Stimulated activated CD8-positive, alpha-beta memory T cell treated with anti-CD3 and anti-CD28 coated beads, Interleukin-4, amount 100 ng/mL, for 1 hour (primary cell): ENCODE measurements at places on chromosomes 16 and 17.

GRCh38 chr17:76529224-76530094 lies 8.1 kb downstream of the CYGB start:
- no peak for DNase-seq

DNA sequence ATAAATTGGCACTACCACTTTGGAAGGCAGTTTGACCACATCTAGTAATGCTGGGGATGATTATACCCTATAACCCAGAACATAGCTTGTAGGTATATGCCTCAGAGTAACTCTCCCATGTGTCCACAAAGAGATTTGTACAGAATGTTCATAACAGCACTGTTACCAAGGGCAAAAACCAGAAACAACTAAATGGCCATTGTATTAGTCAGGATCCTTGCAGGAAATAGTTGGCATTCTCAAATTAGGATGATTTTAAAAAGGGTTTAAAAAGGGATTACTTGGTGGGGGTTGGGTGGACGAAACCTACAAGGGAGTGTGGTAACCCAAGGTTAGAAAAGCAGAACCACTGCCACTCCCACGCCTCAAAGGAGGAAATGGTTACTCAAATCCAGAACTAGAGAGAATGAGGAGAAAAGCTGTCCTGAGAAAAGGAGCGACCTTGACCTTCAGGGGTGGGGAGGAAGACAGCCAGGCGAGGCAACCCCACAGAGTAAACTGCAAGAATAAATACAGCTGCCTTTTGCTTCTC lies 2.1 kb downstream of the CPPED1 start:
- DNase-seq: no peak

DNA sequence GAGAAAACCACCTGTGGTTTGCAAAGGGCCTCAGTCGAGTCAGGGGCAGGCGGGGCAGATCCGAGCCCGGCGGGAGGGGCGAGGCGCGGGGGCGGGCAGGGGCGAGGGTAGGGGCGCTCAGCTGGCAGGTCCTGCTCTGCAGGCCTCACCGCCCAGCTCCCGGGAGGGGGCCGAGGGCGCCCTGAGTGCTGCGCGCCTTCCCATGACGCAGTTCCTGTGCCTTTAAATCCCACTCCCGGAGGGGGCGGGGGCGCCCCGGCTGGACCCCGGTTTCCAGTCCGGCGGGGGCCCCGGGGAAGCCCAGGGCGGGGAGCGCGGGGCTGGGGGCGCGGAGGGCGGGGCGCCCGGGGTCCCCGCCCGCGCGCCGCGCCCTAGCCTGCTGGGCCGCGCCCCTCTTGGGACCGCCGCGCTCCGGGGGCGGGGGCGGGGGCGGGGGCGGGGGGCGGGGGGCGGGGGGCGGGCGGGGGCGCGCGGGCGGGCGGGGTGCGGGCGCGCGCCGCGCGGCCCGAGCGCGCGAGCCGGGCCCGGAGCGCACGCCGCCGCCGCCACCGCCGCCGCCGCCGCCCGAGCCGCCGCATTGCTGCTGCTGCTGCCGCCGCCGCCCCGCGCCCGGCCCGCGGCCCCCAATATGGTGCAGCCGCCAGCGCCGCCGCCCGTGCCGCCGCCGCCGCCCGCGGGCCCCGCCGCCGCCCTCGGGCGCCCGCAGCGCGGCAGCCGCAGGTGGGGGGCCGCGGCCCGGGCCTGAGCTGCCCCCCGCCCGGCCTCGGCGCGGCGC lies at the start of gene JPH3:
JPH3 (plus strand) TSS at position 508 of the 775 bp plus-strand sequence. CDS start 639 bp downstream, outside the sequence.
- no peak for DNase-seq

DNA sequence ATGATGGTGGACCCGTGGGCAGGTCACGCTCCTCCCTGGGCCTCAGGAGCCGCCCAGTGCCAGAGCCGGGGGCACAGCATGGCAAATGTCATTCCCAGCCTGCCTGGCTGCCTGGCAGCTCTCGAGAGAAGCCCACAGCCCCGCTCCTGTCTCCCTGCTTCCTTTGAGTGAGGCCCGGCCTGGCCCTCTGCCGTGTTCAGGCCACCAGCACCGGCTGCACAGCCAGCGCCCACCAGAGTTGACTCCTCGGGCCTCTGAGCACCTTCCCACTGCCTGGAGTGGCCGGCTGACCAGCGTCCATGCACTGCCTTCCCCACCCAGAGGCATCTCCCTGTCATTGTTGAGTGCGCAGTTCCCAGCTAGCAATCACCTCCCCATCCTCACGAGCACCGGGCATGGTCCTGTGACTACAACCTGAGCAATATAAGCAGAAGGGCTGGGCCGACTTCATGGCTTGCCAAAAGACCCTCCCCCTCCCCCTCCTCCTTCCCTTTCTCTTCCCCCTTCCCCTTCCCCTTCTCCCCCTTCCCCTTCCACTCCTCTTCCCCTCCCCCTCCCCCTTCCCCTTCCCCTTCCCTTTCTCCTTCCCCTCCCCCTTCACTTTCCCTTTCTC lies 11.9 kb upstream of the SLC38A10 start:
- no peak for DNase-seq

- peak; percentile 82 for DNase-seq
Measured at GRCh38 chr17:39401412-39402243, at the start of gene FBXL20. Gene FBXL20 (minus strand): TSS chr17:39401626. CDS start chr17:39401402, 224 bp downstream.

DNA sequence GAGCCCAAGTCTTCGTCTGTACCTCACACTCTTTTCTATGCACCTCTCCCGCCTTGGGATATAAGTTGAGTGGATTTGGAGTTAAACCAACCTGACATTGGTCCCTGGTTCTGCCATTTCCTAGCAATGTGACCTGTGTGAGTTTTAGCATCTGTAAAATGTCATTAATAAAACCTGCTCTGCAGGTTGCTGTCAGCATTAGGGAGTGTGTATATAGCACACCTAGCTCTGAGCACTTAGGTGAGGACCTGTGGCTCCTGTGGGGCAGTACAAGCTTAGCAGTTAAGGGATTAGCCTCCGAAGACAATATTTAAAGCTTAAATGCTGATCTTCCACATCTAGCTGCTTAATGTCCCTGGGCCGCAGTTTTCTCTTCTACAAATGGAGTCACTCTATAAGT lies 248.0 kb downstream of the TMEM114 start:
- no peak for DNase-seq
